Psoas muscle (tissue), 8 donors: ENCODE measurements at places on chromosomes 4 and X.
A peak's percentile ranks its signal among the peaks of the same experiment; 100 is the strongest.

- no peak for DNase-seq
These were observed 167.8 kb upstream of the PCDH18 start for GRCh38 chr4:137700072-137700471.

GRCh38 chr4:145613566-145614232 is 5.5 kb upstream of the MMAA start:
- DNase-seq: no peak

- DNase-seq: peak; percentile 11
These were observed 115.2 kb downstream of the FAM53A start for GRCh38 chr4:1568855-1569460.

- no peak for DNase-seq
These were observed 126.0 kb downstream of the EMCN start for GRCh38 chr4:100391863-100392262.

- DNase-seq: no peak
These were observed 67.2 kb downstream of the ANTXR2 start for GRCh38 chr4:80005863-80006262.

- DNase-seq: no peak
These were observed 93.2 kb downstream of the IL1RAPL2 start for GRCh38 chrX:104659005-104659744.

GRCh38 chr4:163251204-163251603 is 81.2 kb downstream of the NPY1R start:
- no peak for DNase-seq

DNA sequence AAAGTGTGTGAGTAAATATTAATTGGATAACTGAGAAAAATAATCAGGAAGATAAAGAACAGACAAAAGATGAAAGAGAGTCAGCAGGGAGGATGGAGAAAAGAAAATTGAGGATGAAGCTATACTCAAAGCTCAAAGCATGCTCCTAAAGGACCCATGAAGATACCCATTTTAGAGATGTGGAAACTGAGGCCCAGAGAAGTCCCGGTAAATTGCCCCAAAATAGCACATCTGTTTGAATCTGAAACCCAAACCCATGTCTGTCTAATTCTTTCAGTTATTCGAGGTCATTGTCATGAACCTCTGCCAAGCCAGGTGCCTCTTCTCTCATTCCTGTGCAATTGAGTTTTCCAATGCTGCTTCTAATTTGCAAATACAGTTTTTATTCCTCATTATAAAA is 29.6 kb upstream of the MSX1 start:
- DNase-seq: no peak

DNA sequence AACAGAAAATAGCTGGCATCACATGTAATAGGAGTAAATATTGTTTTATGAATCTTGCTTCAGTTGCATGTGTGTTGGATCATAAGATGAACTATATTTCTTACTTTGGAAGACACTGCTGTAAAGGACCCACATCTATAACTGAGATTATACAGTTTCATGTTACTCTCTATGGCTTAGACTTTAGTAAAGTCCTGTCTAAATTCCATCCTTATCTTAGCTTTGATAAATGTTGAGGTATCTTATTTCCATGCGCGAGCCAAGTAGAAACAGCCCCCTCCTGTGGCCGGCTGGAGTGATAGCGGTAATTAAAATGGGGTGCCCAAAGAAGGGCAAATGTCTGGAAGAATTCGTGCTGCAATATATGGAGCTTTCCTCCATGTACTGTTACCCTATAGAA is 43.0 kb downstream of the CCDC158 start:
- DNase-seq: no peak

DNA sequence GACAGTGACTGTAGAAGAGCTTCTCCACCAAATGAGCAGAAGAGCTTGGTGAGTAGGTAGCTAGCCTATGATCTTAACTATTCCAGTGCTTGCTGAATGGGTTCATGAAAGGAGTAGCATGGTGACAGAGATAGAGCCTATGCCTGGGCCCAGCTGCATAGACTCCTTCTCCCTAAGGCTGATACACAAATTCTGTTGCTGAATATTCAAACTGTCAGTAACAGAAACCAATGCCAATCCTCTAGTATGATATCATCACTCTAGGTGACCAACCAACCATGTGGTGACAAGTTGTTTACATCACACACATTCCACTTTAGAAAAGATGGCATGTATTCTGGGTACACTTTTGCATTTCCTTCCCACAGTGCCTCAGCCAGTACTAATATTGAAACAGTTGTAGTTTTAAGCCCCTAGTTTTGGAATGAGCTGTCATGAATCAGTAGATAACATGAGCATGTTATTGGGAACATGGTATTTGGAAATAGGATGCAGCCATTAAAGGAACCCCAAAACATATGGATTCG is 103.4 kb upstream of the GRXCR1 start:
- no peak for DNase-seq

DNA sequence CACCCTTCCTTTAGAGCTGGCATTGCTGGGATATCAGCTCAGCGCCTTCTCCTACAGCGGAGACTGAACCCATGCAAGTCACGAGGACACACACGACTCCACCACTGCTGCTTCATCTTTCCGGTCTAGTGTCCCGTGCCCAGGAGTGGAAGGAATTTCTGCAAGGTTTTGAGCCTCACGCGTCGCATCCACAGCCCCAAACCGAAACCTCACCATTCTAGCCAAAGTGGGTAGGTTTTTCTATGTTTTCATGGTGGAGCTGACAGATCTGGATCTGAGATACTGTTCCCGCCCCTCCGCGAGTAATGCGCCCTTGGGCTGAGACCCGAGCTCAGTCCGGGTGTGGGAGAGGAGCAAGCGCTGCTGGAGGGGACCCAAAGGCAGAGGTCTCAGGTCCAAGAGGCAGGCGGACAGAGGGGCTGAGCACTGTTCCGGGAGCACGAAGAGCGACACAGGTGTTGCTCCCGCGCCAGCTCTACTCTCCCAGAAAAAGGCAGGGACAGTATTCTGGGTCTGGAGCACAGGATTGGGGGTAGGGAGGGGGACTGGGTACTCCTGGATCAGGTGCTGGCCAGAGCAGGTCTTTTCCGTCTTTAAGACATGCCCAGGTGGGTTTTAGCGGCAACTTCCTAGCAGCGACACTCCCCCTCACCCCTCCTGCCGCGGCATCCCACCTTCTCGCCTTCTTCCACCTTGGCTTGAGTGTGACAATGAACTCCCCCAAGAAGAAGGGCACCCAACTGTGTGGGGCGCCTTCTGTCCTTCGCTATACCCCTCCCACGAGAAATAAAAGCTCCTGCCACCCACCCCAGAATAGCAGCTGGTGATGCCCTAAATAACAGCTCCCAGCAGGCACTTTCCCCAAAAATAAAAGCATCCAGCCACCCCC is 1.8 kb downstream of the EPHA5 start:
- DNase-seq: peak; percentile 33

- no peak for DNase-seq
These were observed 23.9 kb upstream of the GPR34 start for GRCh38 chrX:41664908-41665307.

- DNase-seq: no peak
These were observed 628.4 kb downstream of the SPRY1 start for GRCh38 chr4:124025000-124025399.

DNA sequence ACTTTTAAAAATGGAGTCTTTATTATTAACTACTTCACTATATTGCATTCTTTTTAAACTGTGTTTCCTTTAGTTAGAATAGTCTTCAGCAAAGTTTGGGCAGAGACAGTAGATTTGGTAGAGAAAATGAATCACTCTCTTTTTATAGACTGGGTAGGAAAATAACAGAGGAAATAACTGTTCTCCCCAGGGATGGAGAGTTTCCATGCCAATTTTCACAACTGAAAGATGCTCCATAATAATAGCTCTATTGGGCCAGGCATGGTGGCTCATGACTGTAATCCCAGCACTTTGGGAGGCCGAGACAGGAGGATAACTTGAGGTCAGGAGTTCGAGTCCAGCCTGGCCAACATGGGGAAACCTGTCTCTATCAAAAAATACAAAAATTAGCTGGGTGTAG is 13.1 kb downstream of the HSD17B13 start:
- DNase-seq: no peak

- no peak for DNase-seq
These were observed 2.0 kb downstream of the PDZD4 start for GRCh38 chrX:153828308-153828707.

GRCh38 chr4:73415807-73416238 is 11.7 kb downstream of the ALB start:
- DNase-seq: no peak

- no peak for DNase-seq
These were observed 14.4 kb downstream of the PKD2 start for GRCh38 chr4:88021824-88022223.

GRCh38 chr4:30802622-30803323 is 82.6 kb downstream of the PCDH7 start:
- DNase-seq: no peak

GRCh38 chr4:138510053-138510452 is 267.9 kb upstream of the SLC7A11 start:
- DNase-seq: no peak

DNA sequence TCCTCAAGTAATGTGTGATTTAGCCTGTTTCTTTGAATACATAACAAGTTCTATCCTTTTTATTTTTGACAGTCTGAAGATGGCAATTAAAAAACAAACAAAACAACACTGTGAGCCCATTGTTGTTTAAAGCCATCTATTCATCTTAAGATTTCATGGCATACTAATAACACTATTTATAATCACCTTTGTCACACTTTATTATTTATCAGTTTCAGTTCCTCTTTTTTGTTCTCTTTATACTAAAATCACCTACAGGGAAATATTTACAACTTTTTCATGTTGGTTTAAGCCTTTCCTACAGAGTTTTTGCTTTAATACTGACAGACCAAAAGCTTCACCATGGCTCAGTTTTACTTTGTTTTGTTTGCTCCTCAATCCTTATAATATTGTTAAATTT is 247.4 kb upstream of the CTSO start:
- DNase-seq: no peak

- no peak for DNase-seq
These were observed 50.8 kb downstream of the DTHD1 start for GRCh38 chr4:36332023-36332781.

- no peak for DNase-seq
These were observed 705.9 kb downstream of the FSTL5 start for GRCh38 chr4:161457906-161458305.

DNA sequence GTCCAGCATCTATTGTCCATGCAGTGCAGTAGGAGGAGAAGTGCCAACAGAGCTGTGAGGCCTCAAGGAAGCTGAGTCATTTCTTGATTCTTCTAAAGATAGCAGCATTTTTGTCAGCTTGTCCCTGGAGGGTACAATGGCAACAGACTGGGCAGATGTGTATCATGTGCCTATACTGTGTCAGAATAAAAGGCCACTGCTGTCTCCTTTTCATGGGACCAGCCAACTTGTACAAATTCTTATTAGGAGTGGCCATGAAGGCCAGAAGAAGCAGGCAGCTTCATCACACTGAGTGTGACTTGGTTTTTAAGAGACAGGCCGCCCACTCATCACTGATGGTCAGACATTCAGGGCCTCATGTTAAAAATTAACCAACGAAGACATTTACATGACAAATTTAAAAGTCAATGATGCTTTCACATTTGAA is 185.0 kb upstream of the FAM241A start:
- DNase-seq: no peak

- no peak for DNase-seq
These were observed 62.6 kb upstream of the ALB start for GRCh38 chr4:73341454-73341853.

DNA sequence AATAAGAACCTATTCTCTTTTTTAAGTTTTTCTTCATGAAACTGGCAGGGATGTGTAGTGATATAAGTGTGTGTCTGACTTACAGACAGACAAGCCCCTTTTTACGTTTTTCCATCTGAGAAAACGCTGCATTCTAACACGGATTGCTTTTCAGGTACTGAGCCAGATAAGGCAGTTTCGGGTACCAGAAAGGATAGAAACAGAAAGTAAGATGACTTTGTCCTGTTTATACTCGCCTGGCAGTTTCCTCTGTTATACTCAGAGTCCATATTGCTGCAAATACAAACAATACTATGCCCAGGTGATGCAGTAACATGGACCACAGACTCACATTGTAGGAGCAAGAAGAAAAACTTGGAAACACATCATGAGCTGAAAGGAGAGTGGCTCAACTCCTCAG is 2320.6 kb upstream of the AGA start:
- no peak for DNase-seq

DNA sequence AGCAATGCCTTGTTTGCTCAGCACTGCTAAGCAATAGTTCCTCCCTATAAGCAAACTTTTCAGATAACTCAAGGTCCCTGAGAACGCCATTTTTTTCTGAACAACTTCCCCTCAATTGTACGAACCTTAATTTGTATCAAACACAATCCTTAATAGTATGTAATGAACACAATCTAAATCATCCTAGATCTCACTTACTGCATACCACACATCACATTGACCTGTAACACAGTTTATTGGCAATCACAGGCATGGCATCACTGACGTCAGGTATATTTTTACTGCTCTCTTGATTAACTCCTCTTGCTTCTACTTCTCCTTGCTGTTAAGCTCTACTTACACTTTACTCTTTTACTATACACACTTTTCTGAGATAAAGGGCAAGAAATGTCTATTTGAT is 67.0 kb downstream of the TAPT1 start:
- DNase-seq: no peak
